Fibroblast of mammary gland (primary cell): ENCODE measurements at places on chromosomes 12 and 14.

DNA sequence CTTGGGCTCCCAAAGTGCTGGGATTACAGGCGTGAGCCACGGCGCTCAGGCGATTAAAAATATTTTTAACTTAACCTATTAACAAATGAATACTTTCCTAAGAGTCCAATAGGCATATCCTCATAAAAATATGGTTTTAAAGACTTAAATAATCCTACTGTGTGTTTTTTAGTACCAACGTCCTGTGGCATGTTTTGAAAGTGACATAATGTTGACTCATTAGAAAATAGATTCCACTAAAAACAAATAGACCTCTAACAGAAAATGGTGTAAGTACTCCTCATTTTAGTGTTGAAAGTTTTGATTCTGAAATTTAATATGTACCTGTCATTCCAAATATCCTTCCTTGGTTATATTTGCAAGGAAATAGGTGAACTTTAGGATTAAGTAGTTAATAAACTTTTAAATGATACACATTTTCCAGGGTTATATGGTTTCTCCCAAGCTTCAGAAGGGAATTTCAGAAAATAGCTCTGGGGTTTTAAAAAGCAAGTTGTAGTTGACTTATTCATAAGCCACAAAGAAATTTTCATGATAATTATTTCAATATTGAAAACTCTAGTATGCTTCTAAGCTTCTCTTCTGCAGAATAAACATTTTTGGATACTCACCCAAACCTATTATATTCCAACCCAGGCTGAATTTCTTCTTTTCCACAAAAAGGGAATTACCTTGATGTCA is 12.1 kb upstream of the LUM start:
- DNase-seq, result peak; percentile 33

GRCh38 chr14:20857630-20858261 is 33.4 kb upstream of the RNASE3 start:
- DNase-seq, result peak; percentile 45

DNA sequence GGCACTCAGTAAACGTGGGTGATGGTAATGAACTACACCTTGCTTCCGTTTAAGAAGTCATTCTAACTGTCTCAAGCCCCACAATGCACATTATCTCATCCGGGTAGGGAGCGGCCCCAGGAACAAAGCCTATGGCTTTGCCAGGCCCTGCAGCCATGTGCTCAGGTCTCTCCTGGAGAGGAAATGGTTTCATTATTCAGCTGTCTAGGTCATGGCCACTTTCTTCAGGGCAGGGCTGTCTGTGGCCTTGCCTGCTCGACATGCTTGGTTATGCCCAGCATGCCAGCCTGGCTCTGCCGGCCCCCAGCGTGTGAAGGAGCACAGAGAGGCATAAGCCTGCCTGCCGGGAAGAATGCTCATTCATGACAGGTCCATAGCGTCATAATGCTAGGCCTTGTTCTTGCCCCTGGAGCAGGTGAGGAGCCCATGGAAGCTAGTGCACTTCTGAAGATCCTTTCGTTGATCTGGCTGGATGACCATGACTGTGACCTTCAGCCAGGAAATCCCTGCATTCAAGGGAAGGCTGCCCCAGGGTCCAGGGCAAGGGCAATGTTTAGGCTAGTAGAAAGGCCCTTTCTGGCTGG is 26.3 kb upstream of the FOS start:
- no peak for DNase-seq

DNA sequence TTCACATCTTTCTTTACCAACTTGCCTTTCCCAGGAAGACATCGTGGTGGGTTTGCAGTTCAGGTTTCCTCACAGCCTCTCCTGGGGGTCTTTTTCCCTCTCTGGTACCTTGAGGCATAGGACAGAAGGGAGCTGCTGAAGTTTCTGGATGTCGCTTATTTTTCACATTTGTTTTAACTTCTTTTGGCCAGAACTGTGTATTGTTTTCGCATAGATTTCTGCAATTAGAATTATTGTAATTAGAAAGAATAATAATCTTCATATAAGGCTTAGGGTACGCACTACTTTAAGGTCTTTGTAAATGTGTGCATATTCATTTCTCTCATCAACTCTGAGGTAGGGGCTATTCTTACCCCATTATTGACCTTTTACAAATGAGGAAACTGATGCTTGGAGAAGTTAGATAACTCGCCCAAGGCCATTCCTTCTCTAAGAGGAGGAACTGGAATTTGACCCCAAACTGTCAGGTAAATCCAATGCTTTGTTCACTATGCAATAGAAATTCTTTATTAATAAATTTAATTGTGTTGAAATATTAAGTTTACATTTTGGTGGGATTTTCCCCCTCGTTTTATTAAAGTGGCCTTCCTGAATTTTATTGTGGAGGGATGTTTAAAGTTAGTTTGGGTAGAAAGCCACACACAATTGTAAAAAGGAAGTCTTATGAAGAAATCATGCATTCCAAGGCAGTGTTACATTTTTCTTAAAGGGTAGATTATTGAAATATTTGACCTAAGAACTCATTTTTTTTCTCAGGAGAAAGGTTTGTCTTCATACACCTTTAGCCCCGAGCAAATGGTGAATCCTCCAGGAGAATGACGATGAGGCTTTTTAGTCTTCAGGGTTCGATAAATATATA is 12.1 kb upstream of the SLC38A2 start:
- no peak for DNase-seq

DNA sequence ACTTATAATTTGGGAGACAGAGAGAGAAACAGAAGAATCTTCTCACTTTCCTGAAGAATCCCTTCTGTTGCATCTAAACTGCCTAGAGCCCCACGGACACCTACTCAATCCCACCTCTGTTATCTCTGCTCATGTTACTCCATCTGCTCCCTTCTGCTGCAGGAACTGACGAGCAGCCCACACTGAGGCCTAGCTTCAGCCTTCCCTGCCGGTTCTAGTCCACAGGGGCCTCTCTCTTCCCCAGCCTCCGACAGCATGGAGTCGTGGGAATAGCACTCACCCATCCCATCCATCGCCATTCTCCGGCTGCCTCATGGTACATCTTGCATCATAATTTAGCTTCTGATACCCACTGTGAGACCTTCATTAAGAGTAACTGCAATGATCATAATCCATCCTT is 4.0 kb downstream of the RAB15 start:
- DNase-seq, result no peak

- DNase-seq, result no peak
Measured at GRCh38 chr12:10737249-10737648, 14.1 kb upstream of the YBX3 start.

DNA sequence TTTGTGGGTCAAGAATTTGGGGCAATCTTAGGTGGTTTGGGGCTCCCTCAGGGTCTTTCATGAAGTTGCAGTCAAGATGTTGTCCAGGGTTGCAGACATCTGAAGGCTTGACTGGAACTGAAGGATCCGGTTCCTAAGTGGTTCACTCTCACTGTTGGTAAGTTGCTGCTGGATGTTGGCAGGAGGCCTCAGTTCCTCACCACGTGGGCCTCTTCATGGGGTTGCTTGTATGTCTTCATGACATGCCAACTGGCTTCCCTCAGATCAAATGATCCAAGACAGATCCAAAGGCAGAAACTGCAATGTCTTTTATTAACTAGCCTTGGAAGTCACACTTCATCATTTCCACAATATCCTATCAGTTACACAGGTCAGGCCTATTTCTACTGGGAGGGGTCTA is 49.2 kb downstream of the ARF6 start:
- DNase-seq, result no peak

DNA sequence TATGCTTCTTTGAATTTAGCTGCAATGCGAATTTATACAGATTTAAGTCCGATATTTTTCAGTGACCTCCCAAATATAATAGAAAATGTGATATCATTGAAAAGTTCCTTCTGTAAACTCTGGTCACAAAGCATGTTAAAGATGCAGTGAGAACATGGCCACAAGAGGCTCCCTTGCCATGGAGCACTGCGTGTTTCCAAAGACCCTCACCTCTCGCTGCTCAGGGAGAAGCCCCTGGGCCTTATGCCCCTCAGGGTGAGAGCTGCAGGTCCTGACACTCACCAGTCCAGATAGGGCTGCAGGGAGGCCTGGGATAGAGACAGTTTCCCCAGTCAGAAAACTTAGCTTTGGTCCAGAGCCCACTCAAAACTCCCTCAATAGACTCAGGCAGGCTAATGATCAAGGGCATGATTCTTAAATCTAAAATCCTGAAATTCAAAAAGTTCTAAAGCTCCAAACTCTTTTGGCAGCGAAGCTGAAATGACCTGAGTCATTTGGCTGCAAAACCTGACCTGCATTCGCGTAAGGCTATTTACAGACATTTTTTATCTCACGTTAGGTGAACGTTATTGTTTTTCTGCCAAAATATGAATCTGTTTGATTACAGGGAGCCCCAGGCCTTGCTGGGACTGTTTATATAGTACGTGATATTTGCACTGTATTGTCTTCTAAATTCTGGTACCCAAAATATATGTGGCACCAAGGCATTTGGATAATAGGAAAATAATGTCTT is 67.8 kb downstream of the CAPZA3 start:
- no peak for DNase-seq

GRCh38 chr14:105591052-105591451 is 64.7 kb downstream of the TMEM121 start:
- DNase-seq, result no peak

- no peak for DNase-seq
Measured at GRCh38 chr12:52401526-52401925, 4.6 kb downstream of the KRT82 start.

- no peak for DNase-seq
Measured at GRCh38 chr12:51202718-51203117, 15.1 kb downstream of the POU6F1 start.

DNA sequence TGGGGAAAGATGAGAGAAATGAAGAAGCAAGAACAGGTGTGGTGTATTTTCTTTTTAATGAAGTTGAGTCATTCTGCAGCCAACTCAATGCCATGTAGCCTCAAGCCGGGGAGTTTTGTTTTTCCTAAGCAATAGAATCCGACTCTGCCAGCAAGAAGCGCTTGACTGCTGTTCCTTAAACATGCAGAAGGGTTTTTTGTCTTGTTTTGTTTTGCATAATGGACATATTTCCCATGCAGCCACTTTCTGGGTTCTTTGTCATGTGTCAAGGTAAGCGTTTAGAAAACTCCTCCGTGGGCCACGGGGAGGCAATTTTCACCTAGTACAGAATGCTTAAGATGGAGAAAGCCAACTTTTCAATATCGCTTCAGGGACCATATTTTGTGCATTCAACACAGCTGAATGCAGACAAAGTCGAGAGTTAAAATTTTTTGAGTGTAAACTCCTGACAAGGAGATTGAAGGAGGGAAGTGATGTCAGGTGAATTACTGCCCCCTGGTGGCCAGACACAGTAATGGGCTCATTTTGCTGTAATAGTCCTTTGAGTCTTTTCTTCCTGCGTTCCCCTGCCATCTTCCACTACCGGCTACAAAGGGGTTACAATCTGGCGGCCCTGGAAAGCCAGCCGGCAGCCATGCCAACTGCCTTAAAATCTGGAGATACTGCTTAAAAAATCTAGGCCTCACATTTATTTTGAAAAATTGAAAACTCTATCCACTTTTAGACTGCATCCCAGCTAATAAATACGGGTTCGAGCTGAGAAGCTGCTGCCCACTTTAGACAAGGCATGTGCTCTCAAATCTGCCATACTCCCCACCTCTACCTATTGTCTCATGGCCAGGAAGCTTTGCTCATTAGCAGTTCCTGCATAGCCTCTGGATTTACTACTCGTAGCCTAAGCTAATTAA is 3.2 kb upstream of the FICD start:
- peak; percentile 74 for DNase-seq
